ENCODE measurements at places on chromosomes 5 and 9.

GRCh38 chr9:79353856-79354520 is 217.8 kb upstream of the TLE4 start:
- DNase-seq = no peak

DNA sequence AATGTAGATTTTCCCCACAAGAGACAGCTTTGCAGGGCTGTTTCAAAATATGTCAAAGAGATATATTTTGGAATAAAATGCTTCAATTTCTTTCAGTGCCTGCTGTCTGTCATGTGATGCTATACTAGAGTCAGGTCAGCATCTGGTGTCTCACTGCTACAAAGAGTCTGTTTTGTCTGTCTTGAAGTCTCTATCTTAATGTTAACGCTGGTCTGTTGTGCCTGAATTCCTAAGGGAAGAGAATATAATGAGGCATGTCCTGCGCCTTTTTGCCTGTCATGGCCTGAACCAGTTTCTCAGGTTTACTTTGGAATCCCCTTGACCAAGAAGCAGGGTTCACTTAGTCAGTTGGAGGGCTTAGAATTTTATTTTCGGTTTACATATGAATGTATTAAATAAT is 176.4 kb downstream of the PDZD2 start:
- no peak for DNase-seq

DNA sequence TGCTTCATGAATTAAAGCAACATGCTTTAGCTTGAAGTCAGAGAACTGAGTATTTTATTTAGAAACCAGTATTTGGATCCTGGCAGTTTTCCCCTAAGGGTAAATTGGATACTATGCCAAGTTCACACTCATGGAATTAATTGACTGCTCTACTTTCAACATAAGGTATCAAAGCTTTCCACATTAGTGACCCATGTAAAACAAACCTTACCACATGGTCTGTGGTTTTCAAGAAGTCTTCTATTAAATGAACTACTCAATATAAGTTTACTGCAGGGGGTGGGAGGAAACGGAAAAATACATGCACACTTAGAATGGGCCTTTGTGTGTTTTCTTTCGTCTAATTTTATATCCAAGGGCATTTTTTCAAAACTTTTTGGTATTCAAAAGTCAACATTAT is 232.0 kb upstream of the FBXL7 start:
- DNase-seq = no peak

DNA sequence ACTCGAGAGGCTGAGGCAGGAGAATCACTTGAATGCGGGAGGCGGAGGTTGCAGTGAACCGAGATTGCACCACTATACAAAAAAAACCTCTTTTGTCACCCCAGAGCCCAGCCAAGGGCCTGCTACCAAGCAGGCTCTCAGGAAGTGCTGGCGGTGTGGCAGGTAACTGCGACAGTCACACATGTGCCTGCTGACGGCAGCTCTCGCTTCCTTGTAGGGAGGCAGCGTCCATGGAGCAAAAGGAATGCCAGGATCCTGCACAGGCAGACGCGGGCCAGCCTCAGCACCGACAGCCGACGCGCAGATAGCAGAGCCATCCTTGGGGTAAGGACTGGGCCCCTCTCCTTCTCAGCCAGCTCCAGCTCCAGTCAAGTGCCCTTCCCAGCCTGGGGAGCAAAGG is 3.9 kb downstream of the LRRC8A start:
- no peak for DNase-seq

DNA sequence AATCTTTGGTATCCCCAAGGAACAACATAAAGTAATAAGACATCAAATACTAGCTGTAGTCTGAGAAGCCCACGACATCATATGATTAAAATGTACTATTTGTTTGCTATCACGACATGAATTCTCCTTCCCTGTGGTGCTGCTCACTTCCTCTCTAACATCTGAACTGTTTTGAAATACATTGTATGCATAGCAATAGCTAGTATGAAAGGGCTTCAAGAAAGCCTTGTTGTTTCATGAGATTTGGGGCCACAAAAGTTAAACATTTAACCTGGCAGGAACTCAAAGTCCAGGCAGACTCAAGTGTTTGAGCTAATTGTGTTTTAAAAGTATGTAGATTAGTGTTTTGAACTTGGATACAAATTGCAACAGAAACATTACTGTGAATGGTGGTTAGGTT is 237.4 kb upstream of the PTGER4 start:
- no peak for DNase-seq

DNA sequence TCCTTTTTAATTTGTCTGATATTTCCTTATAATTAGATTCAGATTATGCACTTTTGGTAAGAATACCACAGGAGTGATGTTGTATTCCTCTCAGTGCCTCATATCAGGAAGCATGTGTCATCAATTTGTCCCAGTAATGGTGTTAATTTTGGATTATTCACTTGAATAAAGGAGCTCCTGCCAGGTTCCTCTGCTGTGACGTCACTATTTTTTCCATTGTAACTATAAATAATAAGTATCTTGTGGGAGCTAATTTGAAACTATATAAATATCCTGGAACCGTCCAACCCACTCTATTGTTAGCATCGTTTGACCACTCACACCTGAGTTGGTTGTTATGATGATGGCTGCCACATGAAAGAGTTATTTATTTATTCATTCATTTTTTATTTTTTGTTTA is 107.9 kb downstream of the INVS start:
- DNase-seq = no peak

- no peak for DNase-seq
These were observed 12.2 kb downstream of the HSPA4 start for GRCh38 chr5:133063965-133064364.

- peak; percentile 21 for DNase-seq
These were observed 29.2 kb downstream of the CDKN2A start for GRCh38 chr9:21964925-21965385.

DNA sequence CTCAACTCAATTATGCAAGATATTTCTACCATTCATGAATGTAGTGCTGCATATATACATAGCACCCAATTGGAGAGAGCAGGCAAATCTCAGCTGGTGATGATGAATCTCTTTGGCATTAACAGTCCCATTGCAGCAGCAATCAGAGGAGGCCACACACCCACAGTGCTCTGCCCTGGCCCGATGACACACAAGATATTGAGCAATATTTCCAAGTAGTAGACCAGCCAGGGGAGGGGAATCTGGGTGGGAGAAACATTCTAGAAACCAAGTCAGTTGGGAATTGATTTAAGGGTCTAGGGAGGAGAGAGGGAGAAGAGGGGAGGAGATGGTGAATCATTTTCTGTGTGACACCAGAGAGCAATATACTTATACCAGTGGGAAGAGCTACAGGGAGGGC is 14.9 kb upstream of the C5orf63 start:
- no peak for DNase-seq

GRCh38 chr5:53249529-53250200 is 140.1 kb upstream of the MOCS2 start:
- no peak for DNase-seq

DNA sequence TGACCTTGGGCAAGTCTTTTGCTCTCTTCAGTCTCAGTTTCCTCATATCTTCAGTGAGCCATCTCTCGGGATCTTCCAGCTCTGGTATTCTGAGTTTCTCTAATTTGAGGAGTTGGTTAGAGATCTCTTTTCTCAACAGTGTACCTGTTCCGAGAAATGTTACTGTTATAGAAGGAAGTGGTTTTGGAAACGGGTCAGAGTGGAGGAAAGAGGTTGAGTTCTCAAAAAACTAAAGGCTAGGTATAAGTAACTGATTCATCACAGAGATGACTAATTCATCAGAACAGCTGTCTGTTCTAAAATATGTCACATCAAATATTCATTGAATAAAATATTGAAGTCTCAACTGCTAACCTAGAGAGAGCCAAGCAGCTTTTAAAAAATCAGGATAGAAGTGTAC is 106.6 kb downstream of the PALM2AKAP2 start:
- no peak for DNase-seq

DNA sequence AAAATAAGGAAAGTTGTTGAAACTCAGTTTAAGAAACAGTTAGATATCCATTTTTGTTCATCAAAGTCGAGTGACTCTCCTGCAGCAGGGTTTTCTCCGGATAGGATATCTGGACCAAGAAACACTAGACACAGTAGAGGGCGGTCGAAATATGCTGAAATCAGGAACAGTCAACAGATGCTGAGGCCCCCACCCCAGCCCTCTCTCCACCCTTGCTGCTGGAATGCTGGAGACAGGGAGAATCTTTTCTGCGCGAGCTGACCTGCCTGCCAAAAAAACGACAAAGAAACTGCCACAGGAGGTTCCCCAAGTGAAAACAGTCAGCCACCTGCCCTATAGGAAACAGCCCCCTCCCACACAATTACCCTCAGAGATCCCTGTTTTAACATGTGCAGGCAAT is 4.3 kb upstream of the IL13 start:
- DNase-seq = no peak

GRCh38 chr5:138445547-138446271 is 6.9 kb downstream of the REEP2 start:
- DNase-seq = no peak

GRCh38 chr5:176171171-176171760 is 67.0 kb upstream of the SIMC1 start:
- no peak for DNase-seq

DNA sequence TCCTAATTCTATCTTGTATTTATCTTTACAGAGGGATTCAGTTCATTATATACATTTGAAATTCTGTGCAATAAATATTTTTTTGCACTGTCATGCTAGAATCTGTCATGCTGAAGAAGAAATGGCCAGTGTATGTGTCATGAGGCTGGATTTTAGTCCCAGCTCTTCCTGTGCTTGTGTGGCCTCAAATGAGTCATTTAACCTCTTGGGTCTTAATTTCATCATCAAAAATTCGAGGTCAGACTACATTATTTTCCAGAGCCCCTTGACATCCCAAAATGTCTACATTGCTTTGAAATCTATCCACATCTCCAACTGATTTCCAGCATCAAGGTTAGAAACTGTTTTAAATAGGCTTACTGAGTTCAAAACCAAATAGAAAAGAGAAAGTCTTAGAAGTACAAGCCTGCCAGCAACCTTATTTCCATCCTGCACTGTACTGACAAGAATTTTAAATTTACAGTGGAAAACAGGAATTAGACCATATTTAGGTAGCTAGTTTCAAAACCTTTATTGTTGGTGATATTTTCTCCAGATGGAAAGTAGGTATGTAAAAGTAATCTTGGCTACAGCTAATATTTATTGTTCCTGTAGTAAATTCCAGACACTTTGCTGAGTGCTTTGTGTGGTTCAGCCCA is 96.7 kb upstream of the MAMDC2 start:
- no peak for DNase-seq

DNA sequence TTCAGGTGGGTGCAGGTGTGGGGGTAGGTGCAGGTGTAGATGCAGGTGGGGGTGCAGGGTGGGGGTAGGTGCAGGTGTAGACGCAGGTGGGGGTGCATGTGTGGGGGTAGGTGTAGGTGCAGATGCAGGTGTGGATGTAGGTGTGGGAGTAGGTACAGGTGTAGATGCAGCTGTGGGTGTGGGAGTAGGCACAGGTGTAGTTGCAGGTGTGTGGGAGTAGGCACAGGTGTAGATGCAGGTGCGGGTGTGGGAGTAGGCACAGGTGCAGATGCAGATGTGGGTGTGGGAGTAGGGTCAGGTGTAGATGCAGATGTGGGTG is 94.6 kb downstream of the PHF2 start:
- no peak for DNase-seq

DNA sequence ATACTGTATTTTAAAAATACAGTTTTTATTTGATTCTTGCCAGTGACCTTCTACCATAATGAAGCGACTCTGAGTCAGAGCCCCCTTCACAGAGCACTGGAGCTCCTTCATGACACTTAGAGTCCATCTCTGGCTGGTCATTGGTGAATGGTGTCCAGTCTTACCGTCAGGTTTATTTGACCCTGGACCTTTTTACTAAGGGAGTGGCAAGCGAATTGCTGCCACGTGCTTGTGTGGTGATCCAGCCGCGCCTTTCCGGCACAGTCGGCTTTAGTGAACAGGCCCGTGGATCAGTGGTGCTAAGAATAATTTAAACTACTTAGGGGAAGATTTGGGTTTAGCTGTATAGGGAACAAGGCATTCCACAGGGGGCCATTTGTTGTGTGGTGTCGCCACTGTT is 48.5 kb downstream of the PRRC2B start:
- no peak for DNase-seq

DNA sequence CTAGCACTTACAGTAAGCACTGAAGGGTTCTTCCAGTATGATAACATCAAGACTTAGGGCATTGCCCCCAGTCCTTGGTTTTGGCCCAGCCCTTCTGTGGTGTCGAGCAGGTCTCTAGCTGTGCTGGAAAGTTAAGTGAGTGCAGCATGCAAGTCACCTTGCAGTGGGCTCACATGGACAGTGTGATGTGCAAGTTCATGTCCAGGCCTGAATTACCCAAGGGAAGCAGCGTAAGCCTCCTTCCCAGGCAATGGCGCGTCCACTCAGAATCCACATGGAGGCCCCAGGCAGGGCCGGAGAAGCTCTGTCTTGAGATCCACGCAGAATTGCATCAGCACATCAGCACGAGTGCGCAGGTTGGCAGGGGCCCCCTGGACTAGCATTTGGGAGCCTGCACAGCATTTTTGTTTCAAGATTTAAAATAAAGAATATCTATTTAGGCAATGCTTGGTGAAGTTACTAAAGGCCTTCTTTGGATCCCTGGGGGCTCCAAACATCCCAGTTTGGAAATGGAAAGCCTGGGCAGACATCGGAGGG is 108.4 kb upstream of the ALDH1B1 start:
- no peak for DNase-seq

- DNase-seq = no peak
These were observed 11.2 kb upstream of the RPS14 start for GRCh38 chr5:150460781-150461180.

DNA sequence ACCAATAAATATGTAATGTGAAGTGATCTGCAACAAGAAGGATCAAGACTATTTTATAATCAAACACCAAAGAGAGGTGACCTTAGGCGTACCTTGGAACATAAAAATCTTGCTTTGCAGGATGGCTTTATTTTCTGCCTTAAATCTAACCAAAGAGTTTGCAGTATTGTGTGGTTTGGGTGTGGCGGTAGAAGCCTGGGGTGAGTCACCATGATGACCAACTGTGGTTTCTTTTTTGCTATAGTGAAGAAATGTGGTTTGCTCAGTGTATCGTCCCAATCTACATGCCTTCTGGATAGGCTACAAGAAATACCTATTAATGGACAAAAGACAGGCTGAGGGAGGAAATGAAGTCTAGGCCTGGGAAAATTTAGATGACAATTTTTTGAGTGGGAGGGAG is 5.1 kb upstream of the CAST start:
- no peak for DNase-seq

DNA sequence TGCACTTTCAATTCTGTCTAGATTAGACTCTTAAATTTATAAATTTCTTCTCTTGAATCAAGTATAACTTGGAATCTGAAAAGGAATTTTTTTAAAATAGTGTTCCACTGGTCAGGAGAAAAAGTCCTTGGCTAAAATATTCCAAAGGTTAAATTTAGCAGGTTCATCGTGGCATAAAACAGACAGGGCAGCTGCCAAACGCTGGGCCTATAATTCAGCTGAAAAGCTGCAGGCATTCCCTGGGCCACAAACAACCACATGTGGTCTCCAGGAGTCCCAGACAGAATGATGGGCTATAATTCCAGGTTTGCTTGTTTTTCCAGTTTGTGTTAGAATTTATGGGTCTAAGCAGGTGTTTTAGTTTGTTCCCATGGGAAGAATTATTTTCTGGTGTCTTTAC is 71.1 kb upstream of the RETREG1 start:
- DNase-seq = no peak
